ENCODE measurements at places on chromosomes 2 and 18.

DNA sequence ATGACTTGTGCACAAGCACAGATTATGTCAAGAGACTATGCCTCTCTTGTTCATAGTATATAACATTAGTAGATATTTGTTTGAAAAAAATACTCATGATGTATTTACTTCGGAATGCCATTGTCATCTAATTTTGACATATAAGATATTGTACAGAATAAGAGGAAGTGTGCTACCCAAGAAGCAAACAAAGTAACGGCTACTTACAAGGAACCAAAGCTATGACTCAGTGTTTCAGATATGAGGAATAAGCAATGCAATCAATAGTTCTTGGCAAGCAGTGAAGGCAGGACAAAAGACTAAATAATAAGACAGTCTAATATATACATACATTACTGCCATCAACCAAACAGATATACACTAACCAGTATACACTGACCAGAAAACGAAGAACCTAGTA is 256.3 kb downstream of the CCDC178 start:
- DNase-seq: no peak

DNA sequence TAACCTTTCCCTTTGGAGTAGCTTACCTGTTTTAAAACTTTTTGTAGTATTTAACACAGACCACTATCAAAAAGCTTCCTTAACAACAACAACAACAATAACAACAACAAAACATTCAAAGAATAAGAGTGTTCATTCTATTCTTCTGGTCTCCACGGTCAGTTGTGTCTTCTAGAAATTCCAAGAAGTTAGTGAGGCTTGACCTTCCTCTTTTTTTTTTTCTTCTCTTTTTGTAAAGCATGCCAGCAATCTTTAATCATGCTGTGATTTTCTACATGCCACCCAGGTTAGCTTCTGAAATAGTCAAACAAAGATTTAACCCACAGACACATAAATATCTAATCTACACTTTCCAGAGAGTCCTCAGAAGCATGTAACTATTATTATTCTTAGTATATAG is 28.4 kb upstream of the KLHL14 start:
- DNase-seq: no peak

- DNase-seq: no peak
Observed at GRCh38 chr2:132609101-132609890, 60.7 kb downstream of the LYPD1 start.

DNA sequence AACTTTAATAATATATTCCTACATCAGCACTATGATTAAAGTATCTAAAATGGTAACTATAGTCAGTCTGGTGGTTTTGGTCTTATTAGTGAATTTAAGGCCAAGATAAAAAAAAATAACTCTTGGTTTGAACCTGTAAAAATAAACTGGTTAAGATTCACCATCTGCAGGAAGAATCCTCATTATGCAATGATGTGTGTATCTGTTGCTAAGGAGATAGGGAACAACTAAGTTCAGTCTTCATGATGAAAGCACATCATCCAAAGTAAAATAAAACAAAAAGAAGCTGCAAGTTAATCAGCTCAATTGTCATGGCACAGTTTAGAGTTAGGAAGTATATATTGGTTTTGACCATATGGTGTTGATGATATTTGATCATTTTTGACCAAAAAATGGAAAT is 466.0 kb downstream of the NYAP2 start:
- DNase-seq: no peak

GRCh38 chr18:47036298-47036874 is 965 bp upstream of the ELOA2 start:
- no peak for DNase-seq

GRCh38 chr2:98457045-98457696 is 12.5 kb downstream of the INPP4A start:
- DNase-seq: no peak

GRCh38 chr2:164882276-164882675 is 40.7 kb upstream of the COBLL1 start:
- DNase-seq: no peak

DNA sequence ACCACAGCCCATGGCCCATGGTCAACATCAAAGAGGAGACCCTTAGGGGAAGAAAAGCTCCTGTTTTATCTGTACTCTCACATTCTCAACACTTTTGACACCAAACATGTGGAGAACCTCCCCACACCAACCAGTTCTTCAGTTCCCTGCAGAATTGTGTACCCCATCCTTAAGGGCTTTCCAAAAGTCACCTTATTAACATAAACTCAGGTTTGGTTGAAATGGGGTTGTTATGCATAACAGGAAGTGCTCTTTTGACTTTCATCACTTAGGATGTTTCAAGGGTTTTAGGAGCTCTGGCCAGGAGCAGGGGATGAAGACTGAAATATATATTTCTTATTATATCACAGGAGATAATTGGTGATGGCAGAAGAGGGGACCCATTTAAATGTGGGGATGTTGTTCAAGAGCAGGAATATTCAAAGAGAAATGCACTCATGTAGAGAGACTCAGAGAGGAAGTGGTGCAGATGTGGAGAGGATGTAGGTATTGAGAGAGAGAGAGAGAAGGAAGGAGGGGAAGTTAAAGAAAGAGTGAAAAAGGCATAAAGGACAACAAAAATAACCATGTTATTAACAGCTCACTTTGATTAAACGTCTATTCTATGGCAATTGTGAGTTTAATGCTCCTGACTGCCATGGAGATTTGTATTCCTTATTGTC is 35.2 kb downstream of the SP140L start:
- no peak for DNase-seq

GRCh38 chr2:50952596-50952995 is 79.3 kb downstream of the NRXN1 start:
- no peak for DNase-seq

GRCh38 chr18:22826726-22827125 is 106.4 kb upstream of the RBBP8 start:
- DNase-seq: no peak

- no peak for DNase-seq
Observed at GRCh38 chr18:23087352-23087751, 47.9 kb upstream of the CABLES1 start.

GRCh38 chr18:5900262-5900661 is 4.9 kb upstream of the TMEM200C start:
- no peak for DNase-seq

GRCh38 chr2:197628043-197628500 is 47.3 kb downstream of the RFTN2 start:
- no peak for DNase-seq

DNA sequence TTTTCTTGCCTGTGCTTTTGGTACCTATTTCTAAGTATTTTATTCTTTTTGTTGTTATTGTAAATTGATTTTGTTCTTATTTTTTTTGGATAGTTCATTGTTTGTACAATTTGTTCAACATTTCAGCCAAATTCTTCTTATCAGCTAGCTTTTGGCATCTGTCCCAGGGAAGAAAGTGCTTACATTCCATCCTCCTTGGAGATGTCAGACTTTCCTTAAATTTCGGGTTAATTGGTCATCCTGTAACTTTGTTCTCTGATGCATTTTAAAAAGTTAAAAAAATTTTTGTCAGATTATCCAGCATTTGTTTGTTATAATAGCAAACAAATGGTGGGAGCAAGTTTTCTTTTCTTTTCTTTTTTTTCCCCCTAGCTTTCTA is 60.3 kb downstream of the PTH2R start:
- no peak for DNase-seq

DNA sequence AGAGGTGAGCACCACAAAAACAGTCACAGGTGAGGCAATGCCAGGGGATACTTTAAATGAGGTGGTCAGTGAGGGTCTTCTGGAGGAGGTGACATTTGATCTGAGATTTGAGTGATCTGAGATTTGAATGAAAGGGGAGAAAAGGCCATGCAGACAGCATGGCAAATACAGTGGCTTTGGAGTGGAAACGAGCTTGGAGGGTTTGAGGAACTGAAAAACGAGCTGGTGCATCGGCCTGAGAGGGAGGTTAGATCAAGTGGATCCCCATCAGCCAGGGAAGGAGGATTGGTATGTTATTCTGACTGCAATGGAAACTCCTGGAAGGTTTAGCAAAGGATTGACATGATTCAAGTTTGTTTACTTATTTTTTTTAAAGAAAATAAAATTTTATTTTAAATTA is 245.1 kb downstream of the KCNS3 start:
- no peak for DNase-seq

DNA sequence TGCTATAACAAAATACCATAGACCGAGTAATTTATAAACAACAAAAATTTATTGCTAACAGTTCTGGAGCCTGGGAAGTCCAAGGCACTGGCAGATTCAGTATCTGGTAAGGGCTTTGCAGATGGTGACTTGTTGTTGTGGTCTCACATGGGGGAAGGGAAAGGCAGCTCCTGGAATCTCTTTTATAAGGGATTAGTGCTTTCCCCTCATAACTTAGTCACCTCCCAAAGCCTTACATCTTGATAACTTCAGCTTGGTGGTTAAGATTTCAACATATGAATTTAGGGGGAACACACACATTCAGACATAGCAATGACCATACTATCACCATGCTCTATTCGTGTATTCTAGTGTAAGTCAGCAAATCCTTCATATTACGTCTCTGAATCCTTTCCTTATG is 447.6 kb upstream of the TCF4 start:
- DNase-seq: no peak

GRCh38 chr18:28523758-28524475 is 347.0 kb upstream of the CDH2 start:
- DNase-seq: no peak

GRCh38 chr2:223314811-223315210 is 262.8 kb downstream of the KCNE4 start:
- DNase-seq: no peak

All from KG1 (cell line).